NCI-H2029 treated with DMSO at 0.1 percent for 48 hours (cell line): ENCODE measurements at places on chromosomes 1 and 21.
A peak's percentile ranks its signal among the peaks of the same experiment; 100 is the strongest.

GRCh38 chr1:208074353-208074752, 163.4 kb upstream of the CD34 start:
- no peak for DNase-seq

GRCh38 chr1:167328306-167328815, 107.7 kb downstream of the POU2F1 start:
- no peak for DNase-seq

- no peak for DNase-seq
These were observed 35.1 kb upstream of the ERRFI1 start for GRCh38 chr1:8061210-8061609.

DNA sequence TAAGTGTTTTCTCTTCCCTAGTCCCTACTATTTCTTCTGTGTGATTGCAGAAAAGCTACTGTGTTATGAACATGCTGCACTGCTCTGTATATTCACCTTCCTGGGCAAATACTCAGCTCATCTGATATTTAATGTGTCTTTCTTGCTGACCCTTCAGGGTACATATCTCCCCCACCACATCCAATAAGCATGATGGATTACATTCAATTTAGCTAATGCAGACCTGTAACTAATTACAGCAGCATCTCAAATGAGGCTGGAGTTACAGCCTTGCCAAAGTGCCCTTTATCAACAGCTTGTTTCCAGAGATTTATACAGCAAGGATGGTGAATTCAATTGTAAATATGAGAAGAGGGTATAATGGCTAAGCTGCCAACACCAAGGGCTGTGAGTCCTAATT, 144.0 kb downstream of the KCNH1 start:
- no peak for DNase-seq

GRCh38 chr1:117178756-117179155, 32.0 kb downstream of the VTCN1 start:
- no peak for DNase-seq

- peak; percentile 59 for DNase-seq
These were observed at the start of gene GRHL3 for GRCh38 chr1:24319312-24319863. Gene GRHL3 (plus strand): TSS chr1:24319357. CDS start chr1:24319552, 195 bp downstream.

GRCh38 chr1:236997882-236998281, 6.4 kb downstream of the MT1HL1 start:
- no peak for DNase-seq

- DNase-seq: no peak
These were observed 1.0 kb downstream of the EGLN1 start for GRCh38 chr1:231420959-231421545.

- DNase-seq: no peak
These were observed 39.6 kb downstream of the ATG4C start for GRCh38 chr1:62823556-62823955.

GRCh38 chr1:84208935-84209334, 64.9 kb downstream of the PRKACB start:
- DNase-seq: no peak

GRCh38 chr1:12035312-12035711, 16.0 kb downstream of the MIIP start:
- no peak for DNase-seq

GRCh38 chr1:165580931-165581871, 37.4 kb downstream of the LRRC52 start:
- DNase-seq: no peak

GRCh38 chr1:213268221-213268620, 217.2 kb downstream of the RPS6KC1 start:
- no peak for DNase-seq

GRCh38 chr1:178821134-178821866, 49.6 kb downstream of the ANGPTL1 start:
- no peak for DNase-seq

- no peak for DNase-seq
These were observed 35.5 kb upstream of the VANGL1 start for GRCh38 chr1:115606305-115606704.

DNA sequence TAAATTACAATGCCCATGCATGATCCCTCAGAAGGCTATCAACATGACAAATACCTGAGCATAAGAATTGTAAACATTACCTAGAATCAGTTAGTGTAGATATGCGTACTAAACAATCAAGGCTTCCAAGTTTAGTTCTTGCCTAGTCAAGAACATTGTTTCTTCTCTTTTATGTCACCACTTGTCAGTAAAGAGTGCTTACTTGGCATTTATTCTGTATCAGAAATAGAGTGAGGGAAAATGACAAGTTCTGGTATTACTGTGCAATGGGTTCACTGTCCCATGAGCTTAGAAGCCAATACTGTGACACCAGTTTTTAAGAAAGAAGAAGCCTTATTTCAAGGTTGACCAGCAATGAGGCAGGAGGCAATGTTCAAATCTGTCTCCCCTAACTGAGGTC, 22.7 kb upstream of the OR6N2 start:
- DNase-seq: no peak

DNA sequence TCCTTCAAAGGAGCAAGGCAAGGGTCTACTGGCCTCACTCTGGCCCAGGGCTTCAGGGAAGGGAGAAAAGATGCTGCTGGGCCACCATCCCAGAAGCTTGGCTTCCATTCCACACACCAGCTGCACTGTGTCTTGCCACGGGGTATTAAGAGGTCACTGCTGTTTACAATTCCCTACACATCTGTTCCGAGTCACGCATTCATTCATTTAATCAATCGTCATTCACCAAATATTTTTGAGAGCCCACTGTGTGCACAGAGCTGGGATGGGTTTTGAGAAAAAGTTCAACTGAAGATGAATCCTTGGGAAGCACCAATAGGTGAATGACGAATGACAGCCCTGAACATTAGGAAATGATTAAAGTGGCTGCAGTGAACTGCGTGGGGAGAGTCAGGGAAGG, 101.7 kb downstream of the NAV1 start:
- DNase-seq: no peak

DNA sequence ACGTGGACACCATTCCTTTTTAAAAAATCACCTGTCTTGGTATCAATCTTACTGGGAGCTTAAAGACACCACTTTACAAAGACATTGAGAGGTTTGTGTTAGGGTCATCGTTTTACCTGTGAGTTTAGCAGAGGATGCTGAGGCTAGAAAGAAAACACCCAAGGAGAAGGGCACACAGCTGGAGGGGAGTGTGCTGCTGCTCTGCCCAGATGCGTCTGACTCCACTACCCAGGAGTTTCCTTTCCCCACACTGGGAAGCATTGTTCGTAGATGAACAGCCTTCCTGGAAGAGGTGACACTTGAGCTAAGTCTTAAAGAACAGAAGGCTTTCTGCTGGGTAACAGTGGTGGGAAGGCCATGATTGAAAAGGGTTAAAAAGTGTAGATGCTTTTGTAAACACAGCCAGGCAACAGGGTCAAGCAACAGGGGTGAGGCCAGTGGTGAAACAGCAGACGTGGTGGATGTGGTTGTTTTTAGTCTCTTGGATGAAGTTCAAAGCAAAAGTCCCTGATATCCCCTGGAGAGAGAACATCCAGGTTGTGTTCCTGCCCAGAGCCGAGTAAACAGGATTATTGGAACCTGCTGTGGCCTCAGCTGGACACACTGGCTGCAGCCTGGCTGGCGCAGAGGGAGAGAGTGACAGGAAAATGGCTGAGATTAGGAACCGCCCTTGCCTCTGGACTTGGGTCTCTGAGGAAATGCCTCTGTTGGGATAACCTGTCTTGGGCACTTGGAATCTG, 198.6 kb upstream of the JUN start:
- DNase-seq: no peak

- no peak for DNase-seq
These were observed 78.7 kb downstream of the DYRK1A start for GRCh38 chr21:37445228-37445627.

DNA sequence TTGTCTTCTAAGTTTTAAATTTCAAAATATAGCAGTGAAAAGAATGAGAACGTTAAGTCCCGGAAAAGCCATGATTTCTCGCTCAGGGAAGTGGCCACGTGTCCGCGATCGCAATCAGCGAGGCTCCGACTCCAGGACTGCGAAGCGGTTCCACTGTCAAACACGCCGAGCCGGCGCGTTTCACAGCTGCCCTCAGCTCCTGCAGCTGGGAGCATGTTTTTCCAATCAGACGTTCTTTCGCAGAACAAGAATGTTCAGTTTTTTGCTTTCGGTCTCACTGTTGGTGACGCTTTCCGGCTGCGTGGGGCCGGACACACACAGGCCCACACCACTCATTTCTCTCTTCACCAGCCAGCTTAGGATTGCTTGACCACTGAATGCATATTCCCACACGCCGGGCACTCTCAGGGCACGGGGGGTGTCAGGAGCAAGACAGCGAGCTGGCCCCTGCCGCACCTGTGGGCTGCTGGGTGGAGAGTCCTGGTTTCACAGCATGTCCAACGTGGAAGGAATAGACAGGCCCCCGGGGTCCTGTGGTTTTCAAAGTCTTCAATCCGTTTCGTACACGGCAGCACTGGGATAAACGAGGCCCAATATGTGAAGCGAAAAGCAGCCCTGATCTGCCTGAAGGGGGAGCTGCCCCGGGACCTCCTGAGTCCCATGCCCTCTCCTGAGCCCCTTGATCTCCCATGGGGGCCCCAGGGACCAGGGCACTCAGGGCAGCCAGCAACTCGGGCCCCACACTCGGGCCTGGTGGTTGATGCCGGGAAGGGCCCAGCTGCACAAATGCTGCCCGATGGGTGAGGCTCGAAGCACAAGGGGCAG, 47.3 kb upstream of the COL18A1 start:
- DNase-seq: no peak

DNA sequence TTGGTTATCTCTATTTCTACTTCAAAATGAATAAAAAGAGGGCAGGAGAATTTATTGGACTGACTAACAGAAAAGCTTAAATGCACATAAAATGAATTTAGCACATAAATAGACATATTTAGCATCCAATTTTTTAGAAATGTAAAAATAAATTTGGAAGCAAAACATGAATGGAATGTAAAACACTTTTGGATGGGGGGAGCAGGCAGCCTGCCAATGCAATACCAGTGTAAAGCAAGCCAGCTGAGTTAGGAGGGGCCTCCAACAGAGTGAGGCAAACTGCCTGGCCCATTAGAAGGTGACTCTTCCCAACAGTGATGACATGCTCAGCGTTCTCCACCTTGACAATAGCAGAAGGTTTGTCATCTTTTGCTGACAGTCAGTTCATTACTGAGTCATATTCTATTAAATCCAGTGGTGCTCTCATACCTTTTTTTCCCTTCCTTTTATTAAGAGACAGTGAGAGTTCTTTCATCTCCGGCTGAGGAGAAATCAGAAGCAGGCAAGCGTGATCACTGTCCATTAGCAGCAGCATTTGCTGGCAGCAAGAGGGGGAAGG, 19.5 kb upstream of the EXO1 start:
- DNase-seq: no peak

- DNase-seq: peak; percentile 97
These were observed 5.4 kb downstream of the FOXO6 start for GRCh38 chr1:41366455-41367287.

DNA sequence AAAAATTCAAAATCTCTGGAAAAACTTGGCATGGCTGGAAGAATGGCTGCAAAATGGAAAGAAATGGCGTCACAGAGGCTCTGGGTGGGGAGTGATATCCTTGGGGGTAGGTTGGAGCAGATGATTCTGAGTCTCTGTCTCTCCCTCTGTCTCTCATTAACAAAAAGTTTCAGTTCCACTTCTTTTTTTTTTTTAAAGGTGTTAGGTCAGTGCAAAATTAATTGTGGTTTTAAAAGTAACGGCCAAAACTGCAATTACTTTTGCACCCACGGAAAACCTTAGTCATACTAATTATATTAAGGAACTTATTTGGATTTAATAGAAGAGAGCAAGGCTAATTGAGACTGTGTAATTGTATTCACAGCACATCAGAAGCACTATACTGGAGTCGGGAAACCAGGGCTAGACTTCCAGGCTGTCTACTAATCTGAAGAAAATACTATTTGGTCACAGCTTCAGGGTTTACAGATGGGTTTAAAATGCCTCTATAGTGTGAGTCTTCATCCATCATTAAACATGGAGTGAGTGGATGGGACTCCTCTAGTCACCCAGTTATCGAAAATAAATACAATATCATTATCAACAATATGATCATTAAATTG, 289.1 kb upstream of the PLD5 start:
- no peak for DNase-seq

- peak; percentile 43 for DNase-seq
These were observed 59.2 kb downstream of the ABCA4 start for GRCh38 chr1:94061513-94062443.

DNA sequence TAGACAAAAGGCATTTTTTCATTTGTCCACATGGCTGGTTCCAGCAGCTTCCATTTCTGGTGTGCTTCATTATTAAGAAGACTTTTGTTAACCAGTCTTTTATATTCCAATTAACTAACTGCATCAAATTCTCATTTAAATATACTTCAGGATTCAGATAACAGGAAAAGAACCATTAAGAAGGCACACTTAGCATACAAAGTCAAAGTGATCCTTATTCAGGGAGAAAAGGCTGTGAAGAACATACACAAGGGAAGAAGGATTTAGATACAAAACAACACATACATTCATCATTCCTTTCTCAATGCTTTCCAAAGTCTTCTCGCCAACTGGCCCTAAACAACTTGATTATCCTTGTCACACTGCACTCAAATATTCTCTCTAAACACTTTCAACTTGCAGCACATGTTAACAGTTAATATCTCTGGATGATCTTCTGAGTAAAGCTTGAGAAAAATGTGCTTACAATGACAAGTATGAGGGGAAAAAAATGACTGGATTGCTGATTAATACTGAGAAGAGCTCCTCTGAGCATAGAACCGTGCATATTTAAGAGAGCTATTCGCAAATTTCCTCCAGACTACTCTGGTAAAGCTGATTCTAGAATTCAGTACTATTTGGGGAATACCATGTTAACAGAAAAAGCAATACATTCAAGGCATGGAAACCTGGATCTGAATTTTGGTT, 225.2 kb upstream of the TNR start:
- DNase-seq: no peak

GRCh38 chr1:239707615-239708014, 321.2 kb downstream of the CHRM3 start:
- DNase-seq: no peak

DNA sequence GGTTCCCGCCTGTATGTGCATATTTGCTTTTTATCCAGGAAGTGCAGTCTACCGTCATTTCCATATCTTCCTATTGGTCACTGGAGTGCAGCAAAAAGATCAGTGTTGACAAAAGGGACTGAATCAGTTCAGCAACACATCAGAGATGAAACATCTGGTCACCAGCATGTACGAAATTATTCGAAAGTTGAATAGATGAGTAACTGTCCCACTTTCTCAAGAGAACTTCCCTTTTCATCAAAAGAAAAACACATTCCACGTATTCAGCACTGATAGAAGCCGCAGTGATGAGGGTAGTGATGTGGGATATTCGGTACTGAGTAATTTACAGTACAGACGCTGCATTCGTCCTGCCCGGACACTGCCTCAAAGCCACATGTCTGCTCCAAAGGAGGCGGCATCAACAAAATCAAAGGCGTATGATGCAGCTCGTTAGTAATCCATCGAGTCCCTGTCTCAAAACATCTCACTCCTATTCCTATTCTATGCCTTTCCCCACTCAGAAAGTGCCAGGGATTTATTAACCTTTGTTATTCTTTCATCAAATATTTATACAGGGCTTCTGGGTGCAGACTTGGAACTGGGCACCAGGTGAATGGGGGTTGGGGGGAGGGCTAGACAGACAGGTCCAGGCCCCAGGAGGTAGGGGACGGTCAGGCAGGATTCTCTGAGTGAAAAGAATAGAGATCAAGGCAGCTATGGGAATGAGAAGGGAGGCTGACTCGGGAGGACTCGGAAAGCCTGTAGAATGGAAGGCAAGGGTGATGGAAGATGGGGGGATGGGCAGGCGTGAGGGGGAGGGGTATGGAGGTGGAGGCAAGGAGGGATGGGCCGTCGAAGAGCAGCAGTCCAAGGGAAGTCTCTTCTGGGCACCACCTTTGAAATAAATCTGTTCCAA, 79.5 kb upstream of the SLC45A1 start:
- DNase-seq: no peak

- no peak for DNase-seq
These were observed 20.1 kb downstream of the OSBPL9 start for GRCh38 chr1:51636764-51637522.
